Ovary (tissue), 10 donors: ENCODE measurements at places on chromosomes 3 and 15. TPM values are rescaled to one million over a fixed set of nuclear protein-coding genes. Genes with fewer than 3 reads are reported as not detected.

DNA sequence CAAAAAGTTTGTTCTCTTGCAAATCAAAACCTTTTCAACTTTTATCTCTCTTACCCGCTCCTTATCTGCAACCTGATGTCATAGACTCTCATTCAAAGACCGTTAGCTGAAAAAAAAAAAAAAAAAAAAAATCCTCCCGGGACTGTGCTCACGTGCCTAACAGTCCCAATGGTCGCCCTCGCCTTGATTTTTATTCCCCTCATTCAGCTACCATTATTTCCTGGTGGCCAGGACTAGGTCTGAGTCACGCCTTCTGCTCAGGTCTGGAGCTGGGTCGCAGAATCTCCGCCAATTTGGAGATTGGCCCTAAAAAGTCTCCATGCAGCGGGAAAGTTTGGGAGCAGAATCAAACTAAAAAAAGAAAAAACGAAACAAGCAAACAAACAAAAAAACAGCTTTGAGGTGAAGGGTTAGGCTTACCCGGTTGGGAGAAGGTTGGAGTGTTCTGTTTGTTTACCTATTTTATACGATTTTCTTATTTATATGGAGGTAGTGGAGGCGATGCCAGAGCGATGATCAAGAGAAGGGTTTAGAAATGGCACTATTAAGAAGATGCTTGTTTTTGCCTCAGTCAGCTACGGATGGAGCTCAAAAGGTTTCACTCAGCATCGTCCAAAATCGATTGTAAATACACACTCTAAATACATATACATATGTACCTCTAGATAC is 51.1 kb downstream of the ZIC4 start:
- no peak for DNase-seq

GRCh38 chr3:111837112-111837511 is 22.0 kb upstream of the PHLDB2 start:
- DNase-seq, result no peak

DNA sequence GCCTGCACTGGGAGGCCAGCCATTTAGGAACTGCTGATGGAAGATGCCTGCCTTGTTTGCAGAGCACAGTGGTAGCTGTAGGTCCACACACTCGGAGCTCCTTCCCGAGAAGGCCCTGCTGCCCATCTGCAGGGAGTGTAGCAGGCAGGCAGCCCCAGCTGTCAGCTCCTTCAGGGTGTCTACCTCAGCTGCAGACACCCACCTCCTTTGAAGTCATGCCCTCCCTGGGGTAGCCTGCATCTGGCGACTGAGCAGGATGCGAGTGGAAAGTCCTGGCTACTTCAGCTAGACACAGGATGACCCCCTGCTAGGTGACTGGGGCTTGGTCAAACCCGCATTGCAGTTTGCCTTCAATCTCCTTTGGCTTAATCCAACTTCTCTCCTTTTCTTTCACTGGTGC is 93.2 kb upstream of the TLE3 start:
- DNase-seq, result no peak

GRCh38 chr3:123546133-123546755 is 38.6 kb downstream of the HACD2 start:
- DNase-seq, result no peak

GRCh38 chr3:65118912-65119499 is 431.2 kb upstream of the ADAMTS9 start:
- no peak for DNase-seq

DNA sequence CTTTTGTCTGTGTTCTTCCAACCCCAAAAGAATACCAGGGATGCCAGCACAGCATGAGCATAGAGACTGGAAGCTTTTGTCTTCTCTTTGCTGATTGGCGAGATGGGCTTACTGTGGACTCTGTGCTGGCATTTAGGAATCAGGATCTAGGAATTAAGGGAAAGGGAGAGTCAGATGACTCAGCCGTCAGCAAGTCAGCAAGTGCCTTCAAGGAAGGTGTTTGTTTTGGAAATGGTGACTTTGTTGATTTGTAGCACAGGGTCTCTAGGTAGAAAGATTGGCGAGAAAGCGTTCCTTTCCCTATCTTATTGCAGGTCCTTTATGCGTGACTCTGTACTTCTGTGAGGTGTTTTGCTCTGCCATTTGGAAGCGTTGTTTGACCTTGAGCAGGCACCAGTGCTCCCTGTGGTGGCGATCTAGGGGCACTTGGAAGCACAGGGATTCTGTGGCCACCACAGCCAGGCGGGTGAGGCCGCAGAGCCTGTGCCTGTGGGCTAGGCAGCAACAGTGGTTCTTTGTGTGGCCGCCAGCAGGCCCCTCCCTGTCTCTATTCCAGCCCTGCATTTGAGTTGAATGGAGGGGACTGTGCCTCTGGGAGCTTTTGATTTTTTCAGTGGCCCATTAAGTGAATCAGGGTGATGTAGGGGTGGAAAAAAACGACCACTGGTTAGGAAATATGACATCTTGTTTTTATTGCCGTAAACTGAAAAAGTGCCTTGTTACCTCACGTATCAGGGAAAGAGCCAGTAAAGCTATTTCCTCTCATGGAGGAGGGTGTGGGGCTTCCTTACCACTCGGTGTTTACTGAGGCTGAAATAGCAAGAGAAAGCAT is 19.0 kb downstream of the FAN1 start:
- DNase-seq, result no peak

Gene TMEM108
- polyA plus RNA-seq, result 0.61 TPM
